ENCODE measurements at places on chromosomes 2 and 18.

DNA sequence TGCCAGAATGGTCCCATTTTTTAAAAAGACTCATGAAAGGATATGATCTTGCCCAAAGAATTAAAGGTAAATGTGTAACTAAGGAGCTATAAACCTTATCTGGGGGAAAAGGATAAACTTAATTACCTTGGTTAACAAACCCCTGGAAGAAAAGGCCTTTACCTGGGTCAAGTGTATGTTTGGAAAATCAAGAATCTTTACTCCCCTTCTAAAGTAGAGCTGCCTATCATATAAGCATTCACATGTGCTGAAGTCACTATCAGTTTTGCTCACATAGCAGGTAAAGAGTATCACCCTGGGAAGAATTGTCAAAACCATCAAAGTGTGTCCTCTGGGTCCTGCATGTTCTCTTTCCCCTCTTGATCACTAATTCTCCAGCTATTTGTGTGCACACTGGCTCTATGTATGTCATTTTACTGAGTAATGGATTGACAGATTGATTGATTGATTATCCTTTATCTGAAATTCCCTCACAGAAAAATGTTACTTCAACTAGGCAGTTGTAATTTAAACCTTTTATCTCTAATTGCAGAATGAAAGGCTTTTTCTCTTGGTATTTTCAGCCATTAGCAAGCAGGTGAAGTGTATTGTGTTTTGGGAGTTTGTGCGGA lies 199.4 kb downstream of the NOL4 start:
- H3K4me1 ChIP-seq: no peaks in the 10 kb centered on the region
- no peak overlapping the region for H3K27ac ChIP-seq
- no peak overlapping the region for H3K4me3 ChIP-seq
- no peak for DNase-seq

- peaks cover 6% of the 10 kb centered on the region for H3K36me3 ChIP-seq
- no peak overlapping the region for H3K27ac ChIP-seq
- H3K27me3 ChIP-seq: peaks cover 20% of the 10 kb centered on the region
- no peak overlapping the region for H3K4me3 ChIP-seq
Measured at GRCh38 chr2:63654959-63655358, 66.2 kb downstream of the MDH1 start.

DNA sequence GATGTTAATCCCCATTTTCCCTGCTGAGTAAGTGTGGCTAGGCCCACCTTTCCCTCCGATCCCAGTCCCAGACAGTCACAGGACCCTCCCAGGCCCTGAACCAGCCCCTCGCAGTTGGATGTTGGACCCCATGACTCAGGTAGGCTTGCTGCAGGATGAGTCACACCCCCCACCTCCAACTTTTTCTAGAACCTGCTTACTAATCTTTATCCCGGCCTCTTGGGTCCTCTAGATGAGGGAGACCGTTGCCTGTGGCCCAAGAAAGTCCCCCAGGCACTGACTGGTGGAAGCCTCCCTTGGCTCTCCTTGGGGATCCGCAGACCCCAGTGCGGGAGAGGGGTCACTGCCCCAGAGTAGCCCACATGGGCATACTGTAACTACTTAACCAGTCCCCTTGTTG lies 98.5 kb downstream of the SMAD7 start:
- no peaks in the 10 kb centered on the region for H3K36me3 ChIP-seq
- no peak overlapping the region for H3K4me3 ChIP-seq
- no peak overlapping the region for H3K27ac ChIP-seq
- no peaks in the 10 kb centered on the region for H3K27me3 ChIP-seq

- no peak for DNase-seq
- peaks cover 10% of the 10 kb centered on the region for H3K27me3 ChIP-seq
- H3K4me1 ChIP-seq: no peaks in the 10 kb centered on the region
- no peak overlapping the region for H3K27ac ChIP-seq
- no peak overlapping the region for H3K4me3 ChIP-seq
- H3K36me3 ChIP-seq: no peaks in the 10 kb centered on the region
Measured at GRCh38 chr18:59451073-59451472, 92.0 kb upstream of the LMAN1 start.

DNA sequence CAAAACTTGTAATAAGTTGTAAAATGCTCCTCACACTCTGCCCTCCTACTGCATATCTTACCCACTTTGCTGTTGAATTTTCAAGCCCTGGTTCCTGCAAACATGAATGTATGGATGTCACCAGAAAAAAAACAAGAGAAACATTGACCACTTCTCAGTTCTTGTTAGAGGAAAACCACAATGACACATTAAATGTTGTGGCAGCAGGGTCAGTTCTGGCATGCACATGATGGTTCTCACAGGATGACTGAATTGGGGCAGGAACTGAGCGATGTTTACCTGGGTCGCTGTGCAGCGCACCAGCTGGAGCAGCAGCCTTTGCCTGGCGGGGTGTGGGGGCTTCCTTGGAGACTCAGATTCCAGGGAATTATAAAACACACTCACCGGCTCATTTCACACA lies 14.0 kb upstream of the PRKCE start:
- DNase-seq: peak; percentile 31
- H3K4me3 ChIP-seq: peak overlapping the region; percentile 9
- H3K27me3 ChIP-seq: peaks cover 67% of the 10 kb centered on the region
- no peak overlapping the region for H3K27ac ChIP-seq
- H3K36me3 ChIP-seq: no peaks in the 10 kb centered on the region

DNA sequence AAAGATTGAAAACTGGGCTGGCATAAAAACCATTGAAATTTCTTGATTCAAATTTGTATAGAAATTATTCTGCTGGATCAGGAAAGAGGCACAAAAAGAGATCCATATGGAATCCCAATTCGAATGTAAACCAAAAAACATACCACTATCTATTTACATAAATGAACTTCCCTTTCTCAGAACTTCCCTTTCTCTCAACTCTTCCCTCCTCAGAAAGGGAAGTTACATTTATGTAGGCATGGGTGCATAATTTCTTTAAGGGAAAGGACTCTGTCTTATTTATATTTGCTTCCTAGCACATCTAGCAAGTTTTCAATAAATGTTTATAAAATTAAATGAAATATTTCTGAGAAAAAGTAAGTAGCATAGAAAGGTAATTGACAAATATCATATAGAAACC lies 398.1 kb upstream of the ATP5MC3 start:
- H3K36me3 ChIP-seq: no peaks in the 10 kb centered on the region
- H3K27ac ChIP-seq: no peak overlapping the region
- peaks cover 8% of the 10 kb centered on the region for H3K27me3 ChIP-seq
- H3K4me1 ChIP-seq: peaks cover 5% of the 10 kb centered on the region

GRCh38 chr2:236975766-236976165 lies 109.9 kb upstream of the COPS8 start:
- no peaks in the 10 kb centered on the region for H3K4me1 ChIP-seq
- DNase-seq: no peak
- H3K4me3 ChIP-seq: no peak overlapping the region
- H3K27ac ChIP-seq: no peak overlapping the region
- H3K27me3 ChIP-seq: no peaks in the 10 kb centered on the region
- no peaks in the 10 kb centered on the region for H3K36me3 ChIP-seq

DNA sequence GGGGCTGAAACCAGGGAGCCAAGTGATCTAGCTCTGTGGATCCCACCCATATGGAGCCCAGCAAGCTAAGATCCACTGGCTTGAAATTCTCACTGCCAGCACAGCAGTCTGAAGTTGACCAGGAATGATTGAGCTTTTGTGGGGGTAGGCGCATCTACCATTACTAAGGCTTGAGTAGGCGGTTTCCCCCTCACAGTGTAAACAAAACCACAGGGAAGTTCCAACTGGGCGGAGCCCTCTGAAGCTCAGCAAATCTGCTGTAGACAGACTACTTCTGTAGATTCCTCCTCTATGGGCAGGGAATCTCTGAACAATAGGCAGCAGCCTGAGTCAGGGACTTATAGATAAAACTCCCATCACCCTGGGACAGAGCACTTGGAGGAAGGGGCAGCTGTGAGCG lies 96.7 kb downstream of the CCDC148 start:
- H3K4me1 ChIP-seq: no peaks in the 10 kb centered on the region
- no peaks in the 10 kb centered on the region for H3K36me3 ChIP-seq
- H3K4me3 ChIP-seq: no peak overlapping the region
- DNase-seq: peak; percentile 4

- H3K27ac ChIP-seq: no peak overlapping the region
- DNase-seq: no peak
- no peaks in the 10 kb centered on the region for H3K36me3 ChIP-seq
- H3K27me3 ChIP-seq: peaks cover 24% of the 10 kb centered on the region
- no peak overlapping the region for H3K4me3 ChIP-seq
Measured at GRCh38 chr2:20555954-20556353, 94.9 kb downstream of the HS1BP3 start.

All from activated T-cell treated with anti-CD3 and anti-CD28 coated beads, Interleukin-2, amount 50 U/mL, for 72 hours (primary cell).